ENCODE measurements at places on chromosomes 5 and 9. TPM values are rescaled to one million over a fixed set of nuclear protein-coding genes. Genes with fewer than 3 reads are reported as not detected.

DNA sequence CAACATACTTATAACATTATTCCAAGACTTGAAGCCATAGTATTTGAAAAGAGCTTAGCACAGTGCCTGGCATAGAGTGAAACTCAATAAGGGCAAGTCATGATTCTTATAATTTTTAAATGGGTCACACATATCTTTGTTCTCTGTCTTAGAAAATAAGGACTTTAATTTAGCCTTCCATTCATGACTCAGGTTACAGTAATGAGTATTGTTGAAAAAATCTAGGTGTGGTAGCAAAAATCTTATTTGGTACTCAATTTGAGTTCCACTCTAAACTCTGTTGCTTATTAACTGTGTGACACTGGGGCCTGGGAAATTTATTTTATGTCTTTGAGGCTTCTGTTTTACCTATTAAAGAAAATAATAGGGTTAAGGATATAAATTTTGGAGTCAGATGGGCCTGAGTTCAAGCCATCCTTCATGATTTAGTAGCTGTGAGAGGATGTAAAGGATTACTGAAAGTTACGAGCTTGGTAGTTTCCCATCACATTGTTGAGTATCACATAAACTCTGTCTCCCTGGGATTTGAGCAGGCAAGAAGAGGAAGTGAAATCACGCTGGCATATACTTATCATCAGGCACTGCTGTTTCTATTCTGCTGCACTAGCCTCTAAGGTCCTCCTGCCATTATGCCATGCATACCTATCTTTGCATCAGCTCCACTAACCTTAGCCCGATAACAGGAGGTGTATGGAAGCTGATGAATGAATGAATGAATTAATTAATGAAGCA lies 1.5 kb downstream of the SPINK9 start:
- no peak for DNase-seq

DNA sequence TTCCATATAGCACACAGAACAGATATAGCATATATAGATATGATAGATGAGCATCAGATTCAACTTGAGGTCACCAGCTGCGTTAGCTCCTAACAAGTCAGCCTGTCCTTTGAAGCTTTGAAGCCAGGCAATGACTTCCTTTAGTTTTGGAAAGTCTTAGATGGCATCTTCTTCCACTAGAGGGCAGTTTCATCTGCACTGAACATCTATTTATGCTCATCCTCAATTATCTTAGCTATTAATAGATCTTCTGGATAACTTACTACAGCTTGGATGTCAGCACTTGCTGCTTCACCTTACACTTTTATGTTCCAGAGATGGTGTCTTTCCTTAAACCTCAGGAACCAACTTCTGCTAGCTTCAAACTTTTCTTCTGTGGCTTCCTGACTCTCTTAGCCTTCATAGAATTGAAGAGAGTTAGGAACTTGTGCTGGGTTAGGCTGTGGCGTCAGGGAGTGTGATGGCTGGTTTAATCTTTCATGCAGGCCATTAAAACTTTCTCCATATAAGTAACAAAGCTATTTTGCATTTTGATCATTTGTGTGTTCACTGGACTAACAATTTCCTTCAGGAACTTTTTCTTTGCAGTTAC lies 1401.4 kb downstream of the EFNA5 start:
- DNase-seq = no peak

- DNase-seq = no peak
Measured at GRCh38 chr5:159338118-159338517, 7.8 kb upstream of the IL12B start.

DNA sequence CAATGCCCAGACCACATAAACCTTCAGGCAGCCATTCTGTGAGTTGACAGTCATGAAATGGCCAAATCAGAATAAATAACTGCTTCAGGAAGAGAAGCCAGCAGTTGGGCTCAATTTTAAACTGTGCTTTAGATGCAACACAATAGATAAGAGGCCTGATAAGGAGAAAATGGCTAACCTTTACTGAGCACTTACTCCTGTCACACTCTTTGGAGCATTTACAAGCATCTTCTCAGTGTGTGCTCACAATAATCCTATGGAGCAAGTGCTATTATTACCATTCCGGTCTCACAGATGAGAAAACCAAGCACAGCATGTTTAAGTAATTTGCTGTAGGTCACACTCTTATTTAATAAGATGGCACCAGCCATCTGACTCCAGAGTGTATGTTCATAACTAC lies 11.5 kb upstream of the SH3RF2 start:
- DNase-seq = no peak

The OR5C1 gene
- total RNA-seq = not detected

The PRRX2 gene
- total RNA-seq = 10.8 TPM

All from H7 (cell line).